ENCODE measurements at places on chromosomes 1 and 21.

DNA sequence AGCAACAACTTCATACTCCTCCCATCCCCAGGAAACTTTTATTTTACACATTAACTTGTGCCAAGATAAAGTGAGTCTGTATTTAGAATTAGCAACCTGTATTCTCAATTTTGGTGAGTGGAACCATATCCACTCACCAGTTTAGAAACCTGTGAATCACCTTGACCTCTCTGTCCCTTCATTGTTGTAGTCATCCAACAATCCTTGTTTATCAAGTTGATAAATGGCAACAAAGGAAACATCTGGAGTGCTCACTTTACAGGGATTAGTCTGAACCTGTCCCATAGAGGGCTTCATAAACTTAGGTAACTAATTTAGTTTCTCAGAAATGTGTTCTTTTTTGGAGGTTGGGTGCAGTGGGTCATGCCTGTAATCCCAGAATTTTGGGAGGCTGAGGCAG lies 3.9 kb upstream of the CLSPN start:
- no peak for DNase-seq

- DNase-seq, result no peak
Observed at GRCh38 chr1:36851595-36851994, 182.7 kb downstream of the GRIK3 start.

DNA sequence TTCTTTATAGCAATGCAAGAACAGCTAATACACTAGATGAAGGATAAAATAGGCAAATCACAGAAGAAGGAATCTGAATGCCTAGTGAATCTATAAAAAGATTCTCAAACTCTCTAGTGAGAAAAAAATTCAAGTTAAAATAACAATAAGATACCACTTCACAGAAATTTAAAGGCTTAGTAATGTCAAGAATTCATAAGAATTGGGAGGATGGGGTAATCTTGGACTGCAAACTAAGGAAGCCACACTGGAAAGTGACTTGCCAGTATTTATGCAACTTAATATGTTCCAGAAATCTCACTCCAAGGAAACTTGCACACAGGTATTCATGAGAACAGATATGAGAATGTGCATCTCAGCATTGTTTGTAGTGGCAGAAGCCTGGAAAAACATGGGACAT lies 38.9 kb upstream of the PRRC2C start:
- DNase-seq, result no peak

GRCh38 chr21:16279731-16280581 lies 550.2 kb downstream of the USP25 start:
- DNase-seq, result no peak

DNA sequence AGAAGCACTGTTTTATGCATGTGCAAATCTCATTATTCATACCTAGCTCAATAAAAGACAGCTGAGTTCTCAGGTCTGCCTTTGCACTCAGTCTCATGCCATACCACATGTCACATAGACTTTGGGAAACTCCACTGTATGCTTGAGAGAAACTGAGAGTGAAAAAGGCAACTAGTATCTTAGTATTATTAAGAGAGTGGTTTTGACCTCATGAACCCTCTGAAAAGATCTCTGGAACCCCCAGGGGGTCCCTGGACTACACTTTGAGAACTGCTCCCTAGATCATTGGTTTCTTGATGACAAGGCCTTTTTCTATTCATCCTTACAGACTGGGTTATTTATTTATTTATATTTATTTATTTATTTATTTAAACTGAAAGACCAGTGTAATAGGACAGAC lies 3.7 kb upstream of the RHEX start:
- no peak for DNase-seq

GRCh38 chr1:247588060-247588459 lies at the start of gene OR2G2:
Gene OR2G2, plus strand, starts transcription at chr1:247588360. Its CDS starts 0 bp downstream, at chr1:247588360.
- DNase-seq, result no peak

- DNase-seq, result no peak
Observed at GRCh38 chr1:180301135-180301742, 71.2 kb downstream of the LHX4 start.

DNA sequence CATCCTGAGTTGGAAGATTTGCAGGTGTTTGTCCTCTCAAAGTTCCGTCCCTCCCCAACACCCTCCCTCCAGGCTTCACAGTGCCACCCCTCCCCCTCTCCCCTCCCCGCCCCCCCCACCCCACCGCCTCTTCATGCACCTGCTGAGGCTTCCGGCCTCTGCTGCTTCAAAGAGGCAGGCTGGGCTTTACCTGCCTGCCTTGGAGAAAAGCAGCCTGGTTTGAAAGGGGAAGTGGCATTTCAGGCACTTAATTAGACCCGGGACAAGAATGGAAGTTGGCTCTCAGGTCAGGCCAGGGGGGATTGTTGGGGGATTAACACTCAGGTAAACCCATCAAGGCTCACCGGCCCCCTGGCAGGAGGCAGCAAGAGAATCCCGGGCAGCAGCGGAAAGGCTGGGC lies 21.1 kb downstream of the PAX7 start:
- DNase-seq, result no peak

- DNase-seq, result no peak
Observed at GRCh38 chr1:29713857-29714256, 477.5 kb downstream of the PTPRU start.

DNA sequence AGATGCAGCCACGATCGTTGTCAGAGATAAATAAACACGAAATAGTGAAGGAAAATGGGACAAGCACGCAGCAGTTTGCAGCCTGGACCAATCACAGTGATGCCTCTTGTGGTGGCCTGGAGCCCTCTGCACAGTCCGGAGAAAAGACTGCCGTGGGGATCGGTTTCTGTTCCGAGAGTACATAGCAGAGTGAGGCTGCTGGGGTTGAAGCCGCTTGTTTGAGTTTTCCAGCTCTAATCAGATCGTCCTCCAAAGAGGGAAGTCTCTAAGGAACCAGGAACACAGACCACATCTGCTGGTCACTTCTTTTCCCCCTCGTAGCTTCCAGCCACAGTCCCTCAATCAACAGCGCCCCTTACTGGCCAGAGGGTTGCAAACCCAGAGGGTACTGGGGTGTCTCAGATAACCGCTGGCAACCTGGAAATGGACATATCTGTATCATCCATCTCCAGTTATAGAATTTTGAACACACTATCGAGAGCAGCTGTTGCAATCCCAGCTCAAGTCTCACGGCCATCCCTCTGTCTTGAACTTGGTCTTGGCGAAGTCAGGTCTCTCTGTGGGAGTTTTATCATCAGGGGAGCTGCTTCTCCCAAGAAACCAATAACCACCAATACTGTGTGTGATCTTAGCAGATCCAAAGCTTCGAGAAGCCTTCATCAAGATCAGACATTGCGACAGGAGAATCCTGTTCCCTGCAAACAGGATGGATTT lies 57.4 kb downstream of the OLIG1 start:
- peak; percentile 3 for DNase-seq

- peak; percentile 29 for DNase-seq
Observed at GRCh38 chr1:206030714-206031113, 7.0 kb upstream of the CTSE start.

DNA sequence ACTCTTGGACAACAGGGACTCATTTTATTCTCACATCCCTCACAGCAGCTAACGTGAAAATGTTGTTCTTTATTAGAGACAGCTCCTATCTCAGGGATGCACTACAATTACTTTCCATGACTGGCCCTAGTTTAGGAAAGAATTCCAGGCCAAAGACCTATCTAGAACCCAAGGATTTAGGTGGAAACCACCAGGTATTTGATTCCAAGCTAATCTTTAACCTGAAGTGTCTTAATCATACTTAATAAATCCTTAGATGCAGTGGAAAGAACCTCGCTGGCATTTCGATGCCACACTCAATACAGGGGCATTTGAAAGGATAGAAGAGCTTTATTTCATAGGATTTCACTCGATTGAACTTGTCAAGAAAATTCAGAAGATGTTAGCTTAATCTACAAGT lies 218.3 kb downstream of the KIF26B start:
- DNase-seq, result no peak

DNA sequence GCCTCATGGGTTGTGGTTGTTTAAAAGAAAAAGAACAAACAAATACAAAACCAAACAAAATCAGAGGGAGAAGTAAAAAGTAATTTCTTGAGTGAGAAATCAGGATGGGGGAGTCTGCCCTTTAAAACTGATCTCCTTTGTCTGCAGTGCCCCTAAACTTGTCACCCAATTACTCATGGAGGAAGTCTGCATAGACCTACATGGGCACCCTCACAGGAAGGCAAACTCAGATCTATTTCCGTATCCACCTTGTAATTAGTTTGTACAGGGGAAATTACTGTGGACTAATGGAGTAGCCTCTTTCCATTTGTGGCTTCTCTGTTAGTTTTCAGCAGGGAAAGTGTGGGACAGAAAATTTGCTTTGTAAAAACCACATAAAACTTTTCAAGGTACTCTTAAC lies 600.4 kb downstream of the ADGRL2 start:
- DNase-seq, result no peak

GRCh38 chr1:161082996-161083747 lies 6.2 kb downstream of the NECTIN4 start:
- DNase-seq, result no peak

DNA sequence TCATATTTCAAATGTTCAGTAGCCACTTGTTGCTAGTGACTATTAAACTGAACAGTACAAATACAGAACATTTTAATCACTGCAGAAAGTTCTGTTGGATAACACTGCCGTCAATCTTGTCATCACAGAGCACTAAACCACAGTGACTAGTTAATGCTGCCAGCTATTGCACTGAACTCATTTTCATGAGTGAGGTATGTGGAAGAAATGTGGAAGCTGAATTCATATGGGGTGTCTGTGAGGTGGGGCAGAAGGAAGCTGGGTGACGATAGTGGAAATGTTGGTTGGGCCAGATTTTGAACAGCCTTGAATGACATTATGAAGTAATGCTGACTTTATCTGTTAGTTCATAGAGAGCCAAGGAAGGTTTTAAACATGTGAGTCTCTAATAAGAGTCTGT lies 49.6 kb downstream of the OSBPL9 start:
- no peak for DNase-seq

GRCh38 chr1:48931506-48932192 lies 155.0 kb upstream of the BEND5 start:
- no peak for DNase-seq

DNA sequence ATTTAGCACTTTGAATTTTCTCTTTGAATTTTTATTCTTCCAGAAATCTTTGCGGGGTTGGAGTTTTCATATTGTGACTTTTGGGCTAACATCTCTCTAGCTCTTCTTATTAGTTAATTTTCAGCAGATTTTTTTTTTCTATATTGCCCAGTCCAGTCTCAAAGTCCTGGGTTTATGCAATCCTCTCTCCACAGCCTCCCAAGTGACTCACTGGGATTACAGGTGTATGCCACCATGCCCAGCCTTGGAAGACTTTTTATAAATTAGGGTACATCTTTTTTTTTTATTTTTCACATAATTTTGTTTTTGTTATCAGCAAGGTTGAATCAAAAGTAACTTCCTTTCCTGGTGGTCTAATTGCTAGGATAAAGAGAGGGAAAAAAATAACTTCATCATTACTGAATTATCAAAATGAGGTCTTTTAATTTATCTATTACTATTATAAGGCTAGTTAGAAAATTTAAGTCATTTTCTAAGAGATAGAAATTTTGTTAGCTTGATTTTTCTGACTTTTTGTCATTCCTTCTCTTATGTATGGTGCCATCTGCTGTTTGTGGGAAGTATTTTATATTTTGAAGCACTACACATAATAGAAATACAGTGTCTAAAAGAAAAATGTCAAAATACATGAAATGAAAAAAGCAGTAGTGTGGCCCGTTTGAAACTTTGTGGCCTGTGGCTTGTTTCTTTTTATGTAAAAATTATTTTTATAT lies 273.4 kb upstream of the CACYBP start:
- no peak for DNase-seq

GRCh38 chr1:45723248-45723930 lies 27.1 kb downstream of the IPP start:
- DNase-seq, result no peak
